ENCODE measurements at places on chromosomes 16 and 17.

GRCh38 chr17:18344021-18344420 is 19.3 kb downstream of the SHMT1 start:
- no peak for ATAC-seq

DNA sequence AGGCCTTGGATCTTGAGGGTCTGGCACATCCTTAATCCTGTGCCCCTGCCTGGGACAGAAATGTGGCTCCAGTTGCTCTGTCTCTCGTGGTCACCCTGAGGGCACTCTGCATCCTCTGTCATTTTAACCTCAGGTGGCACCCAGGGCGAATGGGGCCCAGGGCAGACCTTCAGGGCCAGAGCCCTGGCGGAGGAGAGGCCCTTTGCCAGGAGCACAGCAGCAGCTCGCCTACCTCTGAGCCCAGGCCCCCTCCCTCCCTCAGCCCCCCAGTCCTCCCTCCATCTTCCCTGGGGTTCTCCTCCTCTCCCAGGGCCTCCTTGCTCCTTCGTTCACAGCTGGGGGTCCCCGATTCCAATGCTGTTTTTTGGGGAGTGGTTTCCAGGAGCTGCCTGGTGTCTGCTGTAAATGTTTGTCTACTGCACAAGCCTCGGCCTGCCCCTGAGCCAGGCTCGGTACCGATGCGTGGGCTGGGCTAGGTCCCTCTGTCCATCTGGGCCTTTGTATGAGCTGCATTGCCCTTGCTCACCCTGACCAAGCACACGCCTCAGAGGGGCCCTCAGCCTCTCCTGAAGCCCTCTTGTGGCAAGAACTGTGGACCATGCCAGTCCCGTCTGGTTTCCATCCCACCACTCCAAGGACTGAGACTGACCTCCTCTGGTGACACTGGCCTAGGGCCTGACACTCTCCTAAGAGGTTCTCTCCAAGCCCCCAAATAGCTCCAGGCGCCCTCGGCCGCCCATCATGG is 4.0 kb upstream of the ADGRG3 start:
- no peak for ATAC-seq

- no peak for ATAC-seq
Measured at GRCh38 chr17:30573603-30574175, 96.5 kb downstream of the GOSR1 start.

- no peak for ATAC-seq
Measured at GRCh38 chr17:50663812-50664374, 29.2 kb downstream of the ABCC3 start.

DNA sequence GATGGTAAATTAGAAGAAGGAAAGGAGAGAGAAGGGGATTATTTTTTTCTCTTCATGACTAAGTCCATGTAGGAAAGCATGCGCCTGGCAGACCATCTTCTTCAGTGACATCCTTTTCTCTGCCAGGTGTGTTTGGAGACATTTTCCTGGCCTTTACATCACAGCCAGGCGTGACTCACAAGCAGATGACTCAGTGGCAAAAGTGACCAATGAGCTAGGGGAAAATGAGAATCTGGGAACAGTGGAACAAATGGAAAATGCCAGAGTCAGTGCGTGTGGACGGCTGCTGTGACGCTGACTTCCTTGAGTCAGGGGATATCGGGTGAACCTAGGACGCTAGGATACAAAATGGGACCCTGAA is 9.4 kb downstream of the KIAA0513 start:
- ATAC-seq: no peak

DNA sequence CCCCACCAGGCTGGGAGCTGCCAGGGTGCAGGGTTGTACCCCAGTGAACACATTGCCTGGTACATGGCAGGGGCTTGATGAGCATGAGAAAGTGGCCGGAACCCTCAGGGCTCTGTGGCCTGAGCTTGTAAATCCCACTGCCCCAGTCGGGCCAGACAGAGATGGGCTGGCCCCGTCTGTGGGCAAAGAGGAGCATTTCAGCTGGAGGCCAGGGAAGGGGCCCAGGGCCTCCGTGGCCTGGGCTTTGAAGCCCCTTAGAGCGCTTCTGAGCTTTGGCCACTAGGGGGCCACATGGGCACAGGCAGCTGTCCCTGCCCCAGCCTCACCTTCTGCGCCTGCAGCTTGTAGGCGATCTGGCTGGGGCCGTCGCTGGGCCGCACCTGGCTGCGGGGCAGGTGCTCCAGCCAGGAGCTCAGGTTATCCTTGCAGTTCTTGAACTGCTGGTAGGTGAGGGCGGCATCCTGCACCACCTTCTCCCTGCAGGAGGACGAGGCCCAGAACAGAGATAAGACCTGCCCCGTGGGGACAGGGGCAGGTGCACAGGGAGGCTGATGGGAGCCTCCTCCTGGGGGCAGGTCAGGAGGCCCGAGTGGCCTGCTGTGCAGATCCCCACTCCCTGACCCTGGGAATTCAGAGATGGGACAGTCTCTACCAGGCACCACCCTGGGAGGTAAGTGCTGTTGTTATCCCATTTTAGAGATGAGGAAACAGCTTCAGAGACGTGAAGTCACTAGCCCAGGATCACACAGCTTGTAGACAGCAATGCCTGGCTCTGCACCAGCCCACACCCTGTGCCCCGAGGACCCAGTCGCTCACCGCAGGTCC is 12.8 kb downstream of the EVPL start:
- peak; percentile 99 for ATAC-seq

- no peak for ATAC-seq
Measured at GRCh38 chr16:21267298-21267697, 10.8 kb downstream of the CRYM start.

Data from motor neuron (in vitro differentiated cells).